ENCODE measurements at places on chromosomes 2 and 18.

DNA sequence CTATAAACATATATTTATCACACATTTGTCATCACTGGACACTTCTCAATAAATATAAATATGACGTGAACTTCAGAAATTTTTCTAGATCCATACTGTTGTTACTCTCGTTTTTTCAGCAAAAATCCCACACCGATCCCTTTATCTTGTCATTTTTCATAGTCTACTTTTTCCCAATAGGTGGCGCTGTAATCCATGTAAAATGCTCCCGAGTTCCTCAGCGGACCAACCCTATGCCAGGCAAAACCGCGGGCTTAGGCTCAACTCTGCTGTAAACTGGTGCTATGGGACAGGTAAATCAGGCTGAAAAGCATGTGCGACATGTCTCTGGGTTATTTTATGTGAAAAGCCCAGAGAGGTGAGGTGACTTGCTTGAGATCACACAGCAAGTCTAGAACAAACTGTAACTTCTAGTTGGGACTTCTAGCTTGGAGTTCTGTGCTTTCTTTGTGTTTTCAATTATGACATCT, 104.0 kb downstream of the COBLL1 start:
- DNase-seq, result peak; percentile 58

DNA sequence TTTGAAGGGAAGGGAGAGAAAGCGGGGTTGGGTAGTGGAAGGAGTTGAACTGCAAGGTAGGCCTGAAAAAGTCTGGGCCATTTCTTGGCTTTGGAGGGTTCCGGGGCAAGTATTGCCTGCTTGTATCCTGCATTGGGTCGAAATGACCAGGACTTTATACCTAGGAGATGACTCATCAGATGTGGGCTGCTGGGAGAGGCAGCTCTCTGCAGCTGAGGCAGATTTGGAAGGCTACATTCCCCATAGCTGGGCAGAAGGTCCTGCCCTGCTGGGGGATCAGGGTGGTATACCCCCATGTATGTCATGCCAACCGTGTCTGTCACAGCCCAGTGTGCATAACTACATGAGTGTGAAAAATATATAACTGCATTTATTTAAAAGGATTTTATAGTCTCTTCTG, 171.8 kb upstream of the SPRED2 start:
- no peak for DNase-seq

DNA sequence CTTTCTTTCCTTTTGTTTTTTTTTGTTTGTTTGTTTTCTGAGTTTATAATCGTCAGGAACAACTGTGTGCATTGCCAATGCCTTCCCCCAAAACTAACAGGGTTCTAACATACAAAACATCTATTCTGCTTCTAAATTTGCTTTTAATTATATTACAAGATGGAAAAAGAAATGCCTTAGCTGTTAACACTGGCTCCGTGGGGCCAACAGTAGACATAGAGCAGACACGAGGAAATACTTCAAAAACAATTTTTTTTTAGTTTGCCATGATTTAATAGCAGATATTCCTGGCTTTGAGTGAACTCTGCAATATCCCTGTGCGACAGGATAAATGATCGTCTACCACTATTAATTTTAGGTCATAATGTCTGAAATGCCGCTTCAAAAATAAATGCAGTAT, 153.3 kb upstream of the HNRNPA3 start:
- no peak for DNase-seq

GRCh38 chr18:10453806-10454680, at the start of gene APCDD1:
Gene APCDD1, plus strand, starts transcription at chr18:10454635. Its CDS starts 347 bp downstream, at chr18:10454982.
- DNase-seq, result no peak

GRCh38 chr2:238286551-238286950, 1.9 kb downstream of the PER2 start:
- no peak for DNase-seq

- DNase-seq, result no peak
These were observed 140.1 kb upstream of the ACAA2 start for GRCh38 chr18:49953391-49953790.

DNA sequence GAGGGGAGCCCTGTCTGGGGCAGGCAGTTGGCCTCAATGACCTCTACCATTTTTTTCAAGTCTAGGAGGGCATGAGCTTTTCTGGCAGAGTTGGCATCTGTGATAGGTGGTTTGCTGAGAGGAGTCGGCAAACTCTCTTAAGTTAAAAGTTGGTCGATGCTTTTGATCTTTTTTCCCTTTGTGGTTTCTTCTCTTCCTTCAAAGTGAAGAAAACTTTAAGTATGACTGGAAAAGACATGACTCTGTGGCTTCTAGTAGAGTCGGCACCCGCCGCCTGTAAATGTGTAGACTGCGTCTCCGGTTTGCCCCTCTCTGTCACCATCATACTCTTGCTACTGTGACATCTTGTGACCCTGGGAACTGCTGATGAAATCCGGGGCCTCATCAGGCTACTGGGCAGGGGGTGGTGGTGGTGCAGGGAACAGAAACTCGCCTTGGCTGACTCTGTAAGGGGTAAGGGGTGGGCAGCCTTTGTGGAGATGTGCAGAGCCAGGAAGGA, 21.1 kb downstream of the INPP5D start:
- DNase-seq, result no peak

DNA sequence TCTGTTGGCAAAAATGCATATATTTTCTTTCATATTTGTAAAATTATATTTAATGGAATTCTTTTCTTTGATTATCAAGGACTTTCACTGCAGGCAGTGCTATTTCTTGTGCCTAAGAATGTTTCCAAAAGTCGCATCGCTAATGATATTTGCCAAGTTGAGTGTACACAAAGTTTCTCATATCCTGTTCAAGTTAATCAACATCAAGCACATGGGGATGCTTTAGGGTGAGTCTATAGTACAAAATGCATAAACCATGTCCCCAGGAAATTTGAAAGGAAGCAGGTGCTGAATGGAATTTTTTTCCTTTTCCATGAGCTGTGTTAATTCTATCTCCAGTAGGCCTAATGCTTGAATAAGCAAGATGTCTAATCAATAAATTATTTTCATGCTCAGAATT, 129.7 kb downstream of the GALNT1 start:
- DNase-seq, result no peak

GRCh38 chr18:3151399-3152264, 68.1 kb downstream of the MYOM1 start:
- DNase-seq, result no peak

DNA sequence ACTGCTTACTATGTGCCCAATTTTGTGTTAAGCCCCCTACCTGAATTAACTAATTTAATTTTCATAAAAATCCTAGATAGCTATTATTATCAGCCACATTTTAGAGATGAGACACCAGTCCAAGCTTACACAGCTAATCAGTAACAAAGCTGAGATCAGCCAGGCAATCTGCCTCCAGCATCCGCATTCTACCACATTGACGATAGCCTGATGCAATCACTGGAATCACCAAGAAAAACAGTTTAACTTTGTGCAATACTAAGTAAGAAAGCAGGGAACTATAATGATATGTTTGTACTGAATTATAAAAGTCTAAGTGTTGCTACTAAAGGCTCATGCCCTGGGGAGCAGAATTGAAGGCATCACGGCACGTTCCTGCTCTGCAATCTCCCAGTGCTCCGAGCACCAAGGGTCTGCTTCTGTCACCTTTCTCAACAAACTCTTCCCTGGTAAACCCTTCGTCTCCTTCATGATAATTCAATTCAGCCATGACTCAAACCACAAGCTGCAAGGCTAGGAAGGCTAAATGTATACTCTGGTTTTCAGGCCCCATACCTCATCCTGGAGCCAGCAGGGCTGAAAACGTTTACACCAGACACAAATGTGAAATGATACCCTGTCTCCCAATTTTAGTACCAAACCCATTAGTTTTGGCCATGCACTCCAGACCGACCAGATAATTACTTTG, 19.4 kb downstream of the KANSL3 start:
- no peak for DNase-seq

- DNase-seq, result no peak
These were observed 14.9 kb upstream of the ECEL1 start for GRCh38 chr2:232502511-232502910.
